Osteoblast (primary cell): ENCODE measurements at places on chromosomes 2 and 18. TPM values are rescaled to one million over a fixed set of nuclear protein-coding genes. Genes with fewer than 3 reads are reported as not detected.

GRCh38 chr18:62449490-62450104 lies 73.2 kb upstream of the ZCCHC2 start:
- no peak for DNase-seq

GRCh38 chr18:35969676-35970075 lies 2.8 kb upstream of the RMP24 start:
- no peak for DNase-seq

DNA sequence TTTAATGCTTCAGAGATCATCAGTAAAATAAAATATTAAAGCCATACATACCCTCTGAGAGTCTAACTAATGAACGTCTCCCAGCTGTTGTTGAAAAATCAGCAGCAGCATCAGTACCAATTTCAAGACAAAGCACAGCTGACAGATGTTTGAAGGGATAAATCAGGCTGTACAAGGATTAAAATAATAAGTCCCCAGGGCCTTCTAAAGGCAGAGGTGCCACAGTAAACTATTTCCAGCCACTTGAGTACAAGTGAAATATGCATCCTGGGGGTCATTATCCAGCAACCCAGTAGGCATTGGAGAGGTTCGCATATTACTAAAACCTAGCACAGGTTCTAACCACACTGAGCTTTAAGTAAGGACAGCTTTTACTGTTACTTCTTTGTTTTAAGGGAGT lies 76.9 kb downstream of the NXPH2 start:
- DNase-seq = no peak

GRCh38 chr2:12126318-12126717 lies 379.9 kb downstream of the LPIN1 start:
- no peak for DNase-seq

GRCh38 chr18:51397347-51397962 lies 200.0 kb upstream of the MEX3C start:
- DNase-seq = peak; percentile 43

- DNase-seq = no peak
Measured at GRCh38 chr18:2083691-2084090, 487.6 kb downstream of the METTL4 start.

DNA sequence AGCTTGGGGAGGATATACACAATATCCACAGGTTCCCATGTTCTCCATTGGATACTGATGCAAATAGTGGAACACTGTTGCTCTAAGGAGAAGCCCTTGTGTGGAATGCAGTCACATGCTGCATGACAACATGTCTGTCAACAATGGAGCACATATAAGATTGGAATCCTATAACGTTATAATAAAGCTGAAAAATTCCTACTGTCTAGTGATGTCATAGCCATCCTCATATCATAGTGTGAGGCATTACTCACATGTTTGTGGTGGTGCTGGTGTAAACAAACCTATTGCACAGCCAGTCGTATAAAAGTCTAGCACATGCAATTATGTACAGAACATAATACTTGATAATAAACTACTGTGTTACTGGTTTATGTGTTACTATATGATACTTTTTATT lies 394.7 kb downstream of the FBXO15 start:
- no peak for DNase-seq

DNA sequence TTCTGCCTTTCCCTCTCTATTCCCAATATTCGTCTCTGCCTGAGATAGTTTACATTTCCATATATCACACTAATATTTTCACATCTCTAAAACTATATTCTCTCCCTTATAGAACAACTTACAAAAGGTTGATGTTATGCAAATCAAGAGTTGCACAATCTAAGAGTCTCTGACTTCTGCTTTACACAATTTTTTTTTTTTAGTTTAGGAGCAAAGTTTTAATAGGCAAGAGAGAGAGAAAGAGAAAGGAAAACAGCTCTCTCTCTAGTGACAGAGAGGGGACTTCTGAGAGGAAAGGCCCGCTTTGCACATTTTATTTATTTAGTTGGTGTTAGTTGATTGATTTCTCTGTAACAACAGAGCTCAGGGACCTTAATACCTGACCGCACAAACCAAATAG lies 380.2 kb downstream of the TXNL1 start:
- no peak for DNase-seq

DNA sequence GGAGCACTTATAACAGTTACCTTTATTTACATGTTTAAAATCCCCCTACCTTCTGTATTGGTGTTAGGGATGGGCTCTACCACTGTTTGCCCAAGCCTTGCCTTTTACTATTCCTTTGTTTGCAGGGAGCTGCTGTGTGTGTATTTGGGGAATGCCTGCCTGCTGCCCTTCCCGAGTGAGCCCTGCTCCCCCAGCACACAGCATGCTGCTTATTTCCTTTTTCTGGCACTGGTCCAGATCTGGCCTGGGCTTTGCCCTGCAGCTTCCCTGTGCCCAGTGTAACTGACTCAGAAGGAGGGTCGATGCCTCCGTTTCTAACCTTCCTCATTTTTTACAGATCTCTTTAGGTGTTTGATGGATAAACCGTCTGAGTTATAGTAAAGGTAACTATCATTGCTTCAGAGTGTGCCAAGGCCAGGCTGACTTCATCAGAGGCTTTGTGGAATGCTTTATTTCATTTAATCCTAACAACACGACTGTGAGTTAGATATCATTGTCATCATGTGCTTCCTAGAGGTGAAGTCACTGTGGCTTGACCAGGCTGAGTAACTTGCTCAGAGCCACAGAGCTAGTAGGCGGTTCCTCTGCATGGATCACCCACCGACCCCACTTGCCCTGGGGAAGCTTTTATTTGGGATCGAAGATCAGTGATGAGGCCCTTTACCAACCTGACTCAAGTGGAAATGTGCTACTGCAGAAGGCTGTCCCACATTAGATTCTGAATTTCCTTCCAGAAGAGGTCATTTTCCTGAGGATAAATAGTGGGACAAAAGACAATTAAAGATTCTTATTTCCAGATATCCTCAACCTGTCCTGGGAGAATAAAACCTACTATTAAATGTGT lies 238.8 kb downstream of the ZNF407 start:
- DNase-seq = no peak

- no peak for DNase-seq
Measured at GRCh38 chr18:34695310-34695709, 14.8 kb upstream of the DTNA start.

DNA sequence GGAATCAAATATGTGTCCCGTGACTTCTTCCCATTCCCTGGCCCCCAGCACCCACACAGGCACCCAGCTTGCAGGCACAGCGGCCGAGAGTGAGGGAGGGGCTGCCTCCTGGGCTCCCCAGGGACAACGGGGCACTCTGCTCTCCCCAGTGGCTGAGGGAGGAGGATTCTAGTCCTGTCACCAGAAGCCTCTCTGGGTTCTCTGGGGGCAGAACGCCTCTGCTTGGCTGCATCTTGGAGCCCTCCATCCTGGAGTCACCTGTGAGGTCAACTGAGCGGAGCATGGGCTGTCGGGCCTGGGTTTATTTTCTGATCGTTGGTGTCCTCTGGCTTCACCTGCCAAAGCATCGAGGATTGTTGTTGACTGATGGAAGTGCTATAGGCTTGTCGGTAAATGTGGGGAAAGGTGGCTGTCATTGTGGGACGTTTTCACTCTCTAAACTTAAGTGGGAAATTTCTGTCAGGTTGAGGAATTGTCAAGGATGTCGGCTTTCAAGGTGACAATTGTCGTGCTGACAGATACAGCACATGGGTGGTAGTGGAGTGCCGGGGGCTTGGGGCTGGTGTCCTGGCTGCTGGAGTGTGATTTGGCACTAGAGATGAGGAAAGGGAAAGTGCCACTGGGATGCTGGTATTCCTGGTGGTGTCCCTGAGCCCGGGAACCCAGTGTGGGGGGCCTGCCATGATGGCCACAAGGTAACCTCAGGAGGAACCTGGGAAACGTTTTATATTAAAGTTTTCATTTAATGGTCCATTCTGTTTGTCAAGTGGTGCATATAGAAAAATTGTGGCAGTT lies 13.6 kb downstream of the SH3RF3 start:
- DNase-seq = no peak

GRCh38 chr2:64646007-64646880 lies 7.5 kb downstream of the SERTAD2 start:
- peak; percentile 78 for DNase-seq

GRCh38 chr2:101625387-101625786 lies 72.1 kb upstream of the MAP4K4 start:
- DNase-seq = peak; percentile 90

GRCh38 chr2:103213028-103213542 lies 451.3 kb downstream of the TMEM182 start:
- DNase-seq = no peak

DNA sequence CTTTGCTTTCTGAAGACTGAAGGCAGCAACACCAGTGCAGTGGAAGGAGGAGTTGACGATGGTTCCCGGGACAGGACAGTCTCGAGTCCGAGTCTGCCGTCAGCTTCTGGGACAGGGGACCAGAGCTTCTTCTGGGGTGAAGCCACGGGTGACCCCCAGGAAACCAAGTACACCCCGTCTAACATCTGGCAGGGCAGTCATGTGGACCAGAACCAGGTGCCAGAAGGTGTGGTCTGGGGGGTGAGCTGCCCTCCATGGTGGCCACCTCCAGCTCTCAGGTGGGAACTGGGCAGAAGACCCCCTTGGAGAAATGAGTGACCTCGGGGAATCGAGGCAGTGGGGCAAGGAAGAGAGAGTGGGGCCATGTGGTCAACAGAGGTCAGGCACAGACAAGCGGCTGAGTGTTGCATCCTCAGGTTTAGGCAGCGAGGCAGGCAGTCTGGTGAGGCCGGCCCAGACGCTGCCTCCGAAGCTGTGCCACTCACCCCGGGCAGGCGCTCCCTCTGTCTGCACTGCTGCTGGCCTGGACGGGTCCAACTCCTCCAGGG lies 204.3 kb downstream of the HDAC4 start:
- no peak for DNase-seq

The HNMT gene
- 100 and 115 TPM in 2 replicates for total RNA-seq

The DNAJC10 gene
- total RNA-seq = 112 and 118 TPM in 2 replicates

The AQP12B gene
- total RNA-seq = not detected in 2 replicates

The CUL3 gene
- 59.5 and 64.4 TPM in 2 replicates for total RNA-seq

The GREB1L gene
- under 0.01 and 0.36 TPM in 2 replicates for total RNA-seq

The C2orf74 gene
- total RNA-seq = 6.2 and 9.1 TPM in 2 replicates

The C2orf66 gene
- under 0.01 and 0.36 TPM in 2 replicates for total RNA-seq

The MPP4 gene
- 1.1 and 2.1 TPM in 2 replicates for total RNA-seq

The PLCD4 gene
- 2.5 and 4.4 TPM in 2 replicates for total RNA-seq

The RAX gene
- not detected in 2 replicates for total RNA-seq

The LINC00305 gene
- total RNA-seq = not detected in 2 replicates

The CFC1 gene
- total RNA-seq = not detected in 2 replicates
